Mucosa of descending colon (tissue), 3 donors: ENCODE measurements at places on chromosomes 5 and 9.

DNA sequence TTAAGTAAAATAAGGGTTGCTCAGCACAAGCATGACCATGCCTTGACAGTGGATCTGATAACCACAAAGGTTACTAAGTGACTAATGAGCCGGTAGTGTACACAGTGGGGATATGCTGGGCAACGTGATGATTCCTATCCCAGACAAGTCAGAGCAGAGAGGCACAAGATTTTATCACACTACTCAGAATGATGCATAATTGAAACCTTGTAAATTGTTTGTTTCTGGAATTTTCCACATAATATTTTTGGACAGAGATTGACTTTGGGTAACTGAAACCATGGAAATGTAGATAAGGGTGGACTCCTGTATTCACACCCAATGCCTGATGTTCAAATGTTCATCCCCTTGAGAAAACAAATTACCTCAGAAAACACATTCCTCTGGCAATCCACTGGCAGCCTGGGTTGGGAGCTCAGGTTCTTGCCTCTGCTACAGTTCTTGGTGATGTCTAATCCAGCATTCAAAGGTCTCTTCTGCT, 16.2 kb upstream of the ERAP1 start:
- DNase-seq = no peak

GRCh38 chr5:159053216-159053615, 46.5 kb downstream of the EBF1 start:
- DNase-seq = no peak

GRCh38 chr5:170429014-170429413, 39.8 kb upstream of the KCNMB1 start:
- no peak for DNase-seq

DNA sequence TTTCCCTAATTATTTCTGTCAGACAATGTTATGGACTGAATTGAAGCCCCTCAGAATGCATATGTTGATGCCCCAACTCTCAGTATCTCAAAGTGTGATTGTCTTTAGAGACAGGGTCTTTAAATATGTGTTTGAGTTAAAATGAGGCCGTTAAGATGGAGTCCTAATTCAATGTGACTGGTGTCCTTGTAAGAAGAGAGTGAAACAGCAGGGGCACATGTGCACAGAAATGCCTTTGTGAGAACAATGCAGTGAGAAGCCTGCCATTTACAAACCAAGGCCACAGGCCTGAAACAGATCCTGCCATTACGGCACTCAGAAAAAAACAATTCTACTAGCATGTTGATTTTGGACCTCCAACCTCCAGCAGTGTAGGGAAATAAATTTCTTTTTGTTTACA, 483.0 kb upstream of the DMAC1 start:
- DNase-seq = no peak

GRCh38 chr9:14418301-14418940, 104.5 kb upstream of the NFIB start:
- DNase-seq = no peak

GRCh38 chr5:53009816-53010215, 20.7 kb downstream of the ITGA2 start:
- no peak for DNase-seq

DNA sequence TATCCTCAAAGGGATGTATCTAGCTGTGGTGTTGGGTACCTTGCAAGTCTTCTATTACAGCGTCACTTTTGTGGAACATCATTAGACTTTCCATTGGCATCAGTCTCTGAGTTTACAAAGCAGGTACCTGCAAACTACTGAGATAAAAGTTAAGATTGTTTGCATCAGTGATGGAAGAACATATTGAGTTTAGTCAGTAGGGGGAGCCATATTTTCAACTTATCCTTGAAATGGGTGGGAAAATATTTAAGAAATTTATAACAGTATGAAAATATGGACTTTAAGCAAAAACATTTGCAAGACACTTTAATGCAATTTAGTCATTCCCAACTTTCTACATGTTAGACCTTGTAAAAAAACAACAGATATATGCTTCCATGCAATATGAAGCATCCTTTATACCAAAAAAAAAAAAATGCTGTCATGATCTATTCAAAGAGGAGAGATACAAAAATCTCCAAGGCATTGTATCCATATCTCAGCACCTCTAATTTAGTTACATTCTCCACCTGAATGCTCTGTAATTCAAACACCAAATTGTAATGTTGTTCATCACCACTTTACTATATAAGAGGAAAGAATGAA, 98.6 kb upstream of the ADAMTS19 start:
- no peak for DNase-seq
